Fibroblast of skin of right biceps (primary cell): ENCODE measurements at places on chromosomes 13 and 19.

GRCh38 chr19:34555447-34555846 is 73.9 kb downstream of the WTIP start:
- no peak for DNase-seq

- DNase-seq, result no peak
Measured at GRCh38 chr13:25910991-25911419, 140.8 kb downstream of the SHISA2 start.

GRCh38 chr13:64041296-64041695 is 2625.6 kb upstream of the PCDH20 start:
- no peak for DNase-seq

DNA sequence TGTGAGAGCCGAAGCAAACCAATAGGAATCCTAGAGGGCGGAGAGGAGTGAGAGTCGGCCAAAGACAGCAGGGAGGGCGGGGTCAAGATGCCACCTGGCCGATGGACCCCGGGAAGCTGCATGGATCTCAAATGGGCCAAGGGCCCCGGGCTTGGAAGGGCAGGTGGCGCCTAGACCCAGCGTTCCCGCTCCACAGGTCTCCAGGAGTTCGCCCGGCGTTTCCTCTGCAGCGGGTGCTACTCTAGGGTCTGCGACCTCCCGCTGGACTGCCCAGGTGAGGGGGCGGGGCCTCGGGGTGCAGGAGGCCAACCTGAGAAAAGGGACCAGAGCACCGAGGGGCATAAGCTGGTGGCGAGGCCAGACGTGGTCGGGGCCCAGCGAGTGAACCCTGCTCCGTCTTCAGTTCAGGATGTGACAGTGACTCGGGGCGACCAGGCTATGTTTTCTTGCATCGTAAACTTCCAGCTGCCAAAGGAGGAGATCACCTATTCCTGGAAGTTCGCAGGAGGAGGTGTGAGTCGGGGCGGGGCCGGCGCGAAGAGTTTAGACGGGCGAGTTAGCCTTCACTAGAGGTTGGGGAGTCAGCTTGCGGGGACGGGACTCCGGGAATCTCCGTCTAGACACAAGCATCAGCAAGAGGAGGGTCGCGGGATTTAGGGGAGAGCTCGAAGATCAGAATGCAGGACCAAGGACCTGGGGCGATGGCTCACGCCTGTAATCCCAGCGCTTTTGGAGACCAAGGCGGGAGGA is 9.9 kb downstream of the SPACA6 start:
- no peak for DNase-seq
